ENCODE measurements at places on chromosomes 12 and 14.

GRCh38 chr14:85079842-85080730, 449.9 kb upstream of the FLRT2 start:
- no peak for DNase-seq

GRCh38 chr12:99388671-99389195, 258.8 kb upstream of the GARIN6 start:
- no peak for DNase-seq

DNA sequence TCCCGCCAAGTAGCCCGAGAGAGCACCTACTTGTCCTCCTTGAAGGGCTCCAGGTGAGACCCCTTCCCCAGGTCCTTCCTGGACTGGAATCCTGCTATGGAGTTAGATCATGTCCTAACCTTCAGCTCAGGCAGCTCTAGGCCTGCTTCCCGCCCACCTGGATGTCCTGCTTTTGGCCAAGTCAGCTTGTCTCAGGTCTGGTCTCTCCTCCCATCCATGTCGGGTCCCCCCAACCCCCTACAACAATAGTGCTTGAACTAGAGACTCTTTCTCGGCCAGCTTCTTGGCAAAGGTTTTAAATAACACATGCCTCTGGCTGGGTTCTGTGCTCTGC, 3.6 kb downstream of the NAB2 start:
- DNase-seq: no peak

- no peak for DNase-seq
Observed at GRCh38 chr12:44459569-44459968, 416.5 kb downstream of the NELL2 start.

- DNase-seq: peak; percentile 26
Observed at GRCh38 chr12:51351913-51352532, 5.5 kb upstream of the CELA1 start.

- DNase-seq: no peak
Observed at GRCh38 chr14:64947710-64948611, 5.4 kb upstream of the GPX2 start.

- DNase-seq: no peak
Observed at GRCh38 chr14:26855077-26855753, 257.4 kb upstream of the NOVA1 start.

DNA sequence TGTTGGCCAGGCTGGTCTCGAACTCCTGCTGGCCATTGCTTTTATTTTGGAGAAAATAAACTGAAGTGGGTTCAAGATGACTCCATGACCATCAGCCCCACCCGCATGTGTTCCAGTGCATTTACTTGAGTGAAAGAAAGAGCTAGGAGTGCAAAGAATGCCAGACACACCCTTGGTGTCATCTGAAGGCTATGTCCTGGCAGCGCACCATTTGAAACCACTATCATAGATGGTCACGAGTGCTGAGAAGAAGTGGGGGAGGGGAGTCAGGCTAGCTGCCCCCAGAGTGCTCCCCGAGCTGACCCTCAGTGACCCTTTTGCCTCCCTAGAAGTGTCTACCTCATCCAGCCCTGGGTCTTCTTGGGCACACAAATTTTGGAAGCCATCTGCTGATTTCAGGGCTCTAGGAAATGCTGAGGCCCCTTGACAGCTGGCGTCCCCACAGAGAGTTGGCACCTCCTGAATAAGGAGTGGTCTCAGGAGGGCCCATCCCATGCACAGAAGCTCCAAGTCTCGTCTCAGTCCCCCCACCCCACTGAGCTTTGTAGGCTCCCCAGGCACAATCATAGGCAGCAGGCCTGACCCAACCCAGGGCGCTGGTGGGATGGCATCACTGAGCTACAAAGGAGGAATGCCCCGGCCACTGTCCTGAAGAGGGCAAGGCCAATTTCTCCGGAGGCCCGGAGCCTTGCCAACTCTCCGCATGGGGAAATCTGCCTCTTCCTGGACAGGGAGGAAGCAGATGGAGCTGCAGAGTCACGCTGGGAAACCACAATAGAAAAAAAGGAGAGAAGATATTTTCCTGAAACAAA, 28.0 kb downstream of the PXN start:
- DNase-seq: no peak

- DNase-seq: no peak
Observed at GRCh38 chr12:30980955-30981662, 54.6 kb downstream of the TSPAN11 start.

GRCh38 chr12:4763549-4763948, 43.3 kb downstream of the GALNT8 start:
- DNase-seq: no peak

DNA sequence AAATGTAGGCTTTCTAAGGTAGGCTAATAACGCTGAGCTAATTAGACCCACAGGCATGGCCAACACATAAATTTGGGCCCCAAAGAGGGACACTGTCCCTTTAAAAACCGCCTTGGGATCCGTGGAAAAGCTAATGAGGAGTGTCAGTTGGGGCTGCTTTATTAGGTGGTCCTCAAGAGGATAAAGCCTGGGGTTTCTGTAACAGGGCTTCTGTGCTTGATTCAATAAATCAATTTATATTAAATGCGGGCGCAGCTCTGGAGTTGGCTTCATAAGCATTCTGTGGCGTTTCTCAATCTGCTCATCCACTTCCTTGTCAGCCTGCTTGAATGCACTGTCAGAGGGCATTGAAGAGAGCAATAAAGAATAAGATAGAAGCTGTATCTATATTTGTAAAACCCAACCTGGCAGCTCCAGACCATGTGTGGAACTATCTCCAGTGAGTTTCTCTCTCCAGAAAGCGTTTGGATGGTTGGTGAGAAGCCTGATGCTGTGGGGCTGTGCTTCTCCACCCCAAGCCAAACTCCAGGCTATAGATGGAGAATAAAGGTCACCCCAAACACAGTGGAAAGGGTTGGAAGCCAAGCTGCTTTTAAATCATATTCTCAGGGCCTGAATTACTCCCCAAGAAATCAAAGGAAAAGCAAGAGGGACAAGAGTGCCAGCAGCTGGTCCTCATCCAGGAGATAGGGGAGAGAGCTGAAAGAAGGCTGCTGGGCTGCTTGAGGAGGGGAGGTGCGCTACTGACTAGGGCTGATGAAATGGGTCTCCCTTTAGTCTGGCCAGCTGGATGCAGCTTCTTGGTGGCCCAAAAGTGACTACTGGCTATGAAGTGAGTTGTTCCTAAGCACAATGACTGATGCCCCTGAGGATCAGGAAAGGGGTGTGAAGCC, 222.0 kb downstream of the PPM1H start:
- DNase-seq: no peak

GRCh38 chr14:87698481-87698880, 294.5 kb downstream of the GALC start:
- DNase-seq: no peak

GRCh38 chr12:16520328-16520727, 85.6 kb downstream of the LMO3 start:
- no peak for DNase-seq

DNA sequence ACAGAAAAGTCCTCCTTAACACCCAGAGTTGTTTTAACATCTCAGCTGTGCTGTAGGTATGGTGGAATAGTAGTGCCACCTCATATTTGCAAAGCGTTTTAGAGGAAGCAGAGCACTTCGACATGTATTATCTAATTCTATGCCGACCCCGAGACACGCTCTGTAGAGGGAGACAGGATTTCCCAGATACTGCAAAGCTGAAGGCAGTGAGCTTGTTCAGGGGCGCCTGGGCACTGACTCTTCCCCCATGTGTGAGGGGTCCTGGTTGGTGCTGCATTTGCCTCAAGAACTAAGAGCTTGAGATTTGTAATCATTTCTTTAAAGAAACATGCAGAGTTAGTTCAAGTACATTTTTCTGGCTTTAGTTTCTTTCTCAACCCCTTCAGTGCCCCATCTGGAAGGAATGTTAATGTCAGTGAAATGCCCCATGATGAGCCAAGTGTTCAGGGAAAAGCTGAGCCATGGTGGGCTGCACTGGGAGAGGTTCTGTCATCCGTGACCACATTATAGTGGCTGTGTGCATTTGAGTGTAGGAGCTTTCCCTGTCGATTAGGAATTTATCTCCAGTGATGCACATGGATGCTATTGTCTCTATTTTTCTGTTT, 66.3 kb downstream of the MBIP start:
- no peak for DNase-seq

GRCh38 chr12:5458229-5459050, 26.5 kb downstream of the NTF3 start:
- DNase-seq: no peak

DNA sequence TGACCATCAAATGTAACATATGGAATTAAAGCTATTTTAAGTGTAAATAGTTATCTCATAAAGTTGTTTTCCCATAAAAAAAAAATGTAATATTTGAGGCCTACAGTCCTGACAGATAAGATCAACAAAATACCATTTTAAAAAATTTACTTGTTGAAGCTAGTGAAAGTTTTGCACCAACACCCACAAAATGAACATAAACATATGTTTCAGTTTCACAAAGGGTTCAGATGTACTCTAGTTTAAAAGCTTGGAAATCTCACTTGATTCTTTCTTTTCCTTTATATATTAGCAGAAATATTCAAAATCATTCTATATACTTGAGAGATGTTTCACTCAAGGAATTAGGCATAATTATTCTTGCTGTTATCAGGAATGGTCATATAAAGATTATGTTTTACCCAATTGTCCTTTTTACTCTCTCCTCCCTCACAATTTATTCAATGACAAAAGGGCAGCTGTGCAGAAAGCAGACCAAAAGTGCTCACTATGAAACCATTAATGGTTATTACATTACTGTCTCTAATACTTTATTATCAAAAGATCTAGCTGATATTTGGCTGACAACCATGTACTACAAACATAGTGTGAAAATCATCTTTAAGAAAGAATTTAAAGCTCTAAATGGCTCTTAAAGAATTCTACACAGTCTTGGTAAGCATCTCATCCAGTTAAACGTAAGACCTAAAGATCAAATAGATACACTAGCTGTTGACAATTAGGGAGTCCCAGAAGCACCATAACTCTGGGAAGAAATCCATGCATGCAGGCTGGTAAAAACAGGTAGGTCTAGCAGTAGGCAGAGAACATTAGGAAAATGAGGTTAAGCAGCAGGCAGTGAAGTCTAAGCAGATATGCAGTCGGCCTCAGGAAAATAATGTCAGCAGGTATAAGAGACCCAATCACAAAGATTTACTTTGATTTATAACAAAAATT, 28.8 kb downstream of the KIF21A start:
- no peak for DNase-seq

GRCh38 chr12:108816652-108817335, 40.6 kb downstream of the SSH1 start:
- no peak for DNase-seq

GRCh38 chr14:24162093-24162492, 1.0 kb downstream of the IRF9 start:
- DNase-seq: no peak

- DNase-seq: no peak
Observed at GRCh38 chr12:84841591-84841990, 71.0 kb downstream of the SLC6A15 start.

GRCh38 chr12:1688086-1688710, 2.7 kb upstream of the ADIPOR2 start:
- DNase-seq: no peak

DNA sequence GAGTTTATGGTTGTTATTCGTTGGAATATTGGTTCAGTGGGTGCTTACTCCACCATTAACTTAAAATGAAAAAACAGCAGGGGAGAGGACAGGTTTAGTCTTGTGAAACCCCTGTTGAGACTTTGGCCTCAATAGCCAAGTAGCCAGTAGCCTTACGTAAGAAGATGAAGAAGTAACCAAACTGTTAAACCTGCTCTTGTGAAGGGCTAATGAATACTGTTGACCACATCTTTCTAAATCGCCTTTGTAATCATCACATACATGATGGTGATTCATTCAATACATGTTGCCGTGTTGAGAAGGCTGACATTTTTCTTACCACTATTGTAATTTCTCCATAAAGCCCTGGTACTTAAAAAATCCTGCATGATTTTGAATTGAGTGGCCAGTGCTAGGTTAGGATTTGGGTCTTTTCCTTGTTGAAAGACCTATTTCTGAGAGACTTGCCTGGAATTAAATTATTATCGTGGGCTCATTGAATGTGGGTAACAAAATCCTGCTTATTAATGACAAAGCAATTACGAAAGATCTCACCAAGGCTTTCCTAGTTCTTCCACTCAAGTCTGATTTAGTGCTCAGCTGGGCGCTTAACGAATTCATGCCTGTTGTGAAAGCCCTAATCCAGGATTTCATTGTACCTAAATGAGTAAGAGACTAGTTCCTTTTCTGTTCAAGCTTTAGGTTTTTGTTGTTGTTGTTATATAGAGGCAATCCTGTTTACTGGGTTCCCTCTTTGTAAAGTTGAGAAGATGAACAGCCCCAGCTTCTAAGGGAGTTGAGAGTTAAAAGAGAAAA, 333.1 kb downstream of the FUT8 start:
- DNase-seq: no peak

DNA sequence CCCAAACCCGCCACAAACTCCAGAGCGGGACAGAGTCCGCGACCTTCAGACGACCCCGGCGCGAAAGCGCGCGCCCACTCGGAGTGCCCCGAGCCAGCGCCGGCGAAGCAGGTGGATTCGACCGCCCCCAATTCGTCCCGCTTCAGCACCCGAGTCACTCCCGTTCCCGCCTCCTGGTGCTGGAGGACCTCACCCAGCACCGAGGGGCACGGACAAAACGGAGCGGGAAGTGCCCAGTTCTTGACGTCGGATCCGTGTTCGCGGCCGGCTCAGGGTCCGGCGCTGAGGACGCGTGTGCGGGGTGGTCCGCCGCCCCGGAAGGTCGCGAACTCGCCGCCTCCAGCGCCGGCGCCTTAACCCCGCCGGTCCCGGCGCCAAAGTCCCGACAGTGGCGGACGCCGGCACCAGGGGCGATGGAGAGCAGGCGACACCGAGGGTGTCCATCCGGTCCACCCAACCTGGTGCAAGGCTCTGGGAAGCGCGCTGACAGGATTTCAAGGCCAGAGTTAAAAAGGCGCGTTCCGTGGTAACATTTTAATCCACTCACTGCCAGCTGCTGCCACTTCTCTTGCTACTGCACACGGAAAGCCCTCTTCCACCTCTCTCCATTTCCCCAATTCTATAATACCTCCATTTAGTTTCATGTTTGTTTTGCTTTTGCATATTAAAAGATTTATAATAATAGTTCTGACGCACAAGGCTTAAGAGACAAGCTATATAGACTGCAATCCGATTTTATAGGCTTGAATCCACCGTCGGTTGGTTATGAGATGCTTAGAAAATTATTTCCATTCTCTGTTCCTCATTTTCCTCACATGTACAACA, 240.0 kb upstream of the CPNE8 start:
- peak; percentile 47 for DNase-seq

DNA sequence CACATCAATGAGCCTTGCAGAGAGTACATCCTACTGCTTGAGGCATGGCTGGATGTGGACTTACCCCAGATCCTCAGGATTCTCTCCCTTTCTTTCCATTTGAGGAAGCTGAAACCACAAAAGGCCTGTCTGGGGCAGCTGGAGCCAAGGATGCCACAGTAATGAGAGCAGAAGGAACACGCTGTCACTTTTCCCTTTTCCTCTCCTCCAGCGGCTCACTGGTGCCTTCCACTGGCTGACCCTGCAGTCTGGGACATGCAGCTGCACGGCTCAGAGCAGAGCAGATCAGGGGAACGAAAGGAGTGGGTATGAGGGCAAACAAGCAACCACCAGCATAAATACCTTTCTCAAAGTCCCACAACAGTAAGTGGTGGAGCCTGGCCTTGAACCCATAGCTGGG, 78.2 kb downstream of the GAS2L3 start:
- no peak for DNase-seq

GRCh38 chr14:32883188-32883587, 55.5 kb upstream of the NPAS3 start:
- no peak for DNase-seq

GRCh38 chr12:52362118-52362726, 5.1 kb downstream of the KRT85 start:
- DNase-seq: no peak

GRCh38 chr14:90040411-90040810, 21.4 kb upstream of the KCNK13 start:
- DNase-seq: no peak

GRCh38 chr12:128994856-128995255, 141.6 kb downstream of the GLT1D1 start:
- DNase-seq: no peak
